ENCODE measurements at places on chromosomes 2 and 18.

DNA sequence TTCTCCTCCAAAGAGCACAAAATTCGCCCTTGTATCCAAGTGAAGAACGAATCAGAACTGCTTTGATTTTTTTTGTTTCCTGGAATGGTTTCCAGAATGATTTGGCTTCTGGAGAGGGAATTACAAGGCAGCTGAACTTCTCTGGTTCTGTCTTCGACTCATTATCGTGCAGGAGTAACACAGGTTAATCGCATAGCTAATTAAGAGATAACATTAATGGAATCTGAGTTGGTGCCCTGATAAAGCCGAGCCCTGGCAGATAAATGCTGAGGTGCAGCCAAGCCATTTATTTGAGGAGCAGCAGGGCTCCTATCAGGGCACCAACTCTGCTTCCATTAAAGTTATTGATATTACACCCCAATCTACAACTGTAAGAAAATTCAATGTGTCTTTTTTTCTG lies 433.7 kb downstream of the ZNF521 start:
- no peak for DNase-seq

GRCh38 chr2:153077311-153077710 lies 358.9 kb downstream of the ARL6IP6 start:
- DNase-seq, result no peak

DNA sequence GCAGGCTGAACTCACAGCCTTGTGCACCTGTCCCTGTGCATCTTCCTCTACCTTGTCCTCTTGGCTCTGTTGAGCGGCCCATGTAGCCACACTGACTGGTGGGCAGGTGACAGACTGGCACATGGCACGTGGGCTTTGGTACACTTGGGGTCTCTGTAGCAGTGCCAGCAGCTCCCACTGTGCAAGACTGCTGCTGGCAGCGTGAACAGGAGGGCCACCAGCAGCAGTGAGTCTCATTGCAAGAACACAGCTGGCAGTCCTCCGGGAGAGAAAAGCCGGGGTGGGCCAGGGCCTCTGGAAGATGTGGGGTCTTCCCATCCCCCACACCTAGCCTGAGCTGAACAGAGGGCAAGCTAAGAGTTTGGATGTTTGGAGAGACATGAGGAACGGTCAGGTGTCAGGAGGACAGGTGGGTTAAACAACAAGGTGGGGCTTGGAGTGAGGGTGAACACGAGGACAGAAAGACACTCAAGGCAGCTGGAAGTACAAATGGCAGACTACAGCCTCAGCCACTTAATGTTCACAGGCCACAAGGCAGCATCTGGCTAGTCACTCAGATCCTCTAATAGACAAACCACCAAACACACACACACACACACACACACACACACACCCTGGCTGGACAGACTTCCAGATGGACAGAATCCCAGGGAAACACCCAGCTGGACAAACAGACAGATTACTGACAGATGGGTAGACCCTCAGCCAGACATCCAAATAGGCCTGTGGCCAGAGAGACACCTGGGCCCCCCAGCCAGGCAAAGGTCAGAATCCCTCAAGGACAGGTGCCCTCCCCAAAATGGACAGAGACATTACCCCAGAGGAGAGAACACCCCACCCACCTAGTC lies 2.3 kb upstream of the PTPN18 start:
- no peak for DNase-seq

GRCh38 chr2:120926463-120927264 lies 191.0 kb downstream of the GLI2 start:
- no peak for DNase-seq

DNA sequence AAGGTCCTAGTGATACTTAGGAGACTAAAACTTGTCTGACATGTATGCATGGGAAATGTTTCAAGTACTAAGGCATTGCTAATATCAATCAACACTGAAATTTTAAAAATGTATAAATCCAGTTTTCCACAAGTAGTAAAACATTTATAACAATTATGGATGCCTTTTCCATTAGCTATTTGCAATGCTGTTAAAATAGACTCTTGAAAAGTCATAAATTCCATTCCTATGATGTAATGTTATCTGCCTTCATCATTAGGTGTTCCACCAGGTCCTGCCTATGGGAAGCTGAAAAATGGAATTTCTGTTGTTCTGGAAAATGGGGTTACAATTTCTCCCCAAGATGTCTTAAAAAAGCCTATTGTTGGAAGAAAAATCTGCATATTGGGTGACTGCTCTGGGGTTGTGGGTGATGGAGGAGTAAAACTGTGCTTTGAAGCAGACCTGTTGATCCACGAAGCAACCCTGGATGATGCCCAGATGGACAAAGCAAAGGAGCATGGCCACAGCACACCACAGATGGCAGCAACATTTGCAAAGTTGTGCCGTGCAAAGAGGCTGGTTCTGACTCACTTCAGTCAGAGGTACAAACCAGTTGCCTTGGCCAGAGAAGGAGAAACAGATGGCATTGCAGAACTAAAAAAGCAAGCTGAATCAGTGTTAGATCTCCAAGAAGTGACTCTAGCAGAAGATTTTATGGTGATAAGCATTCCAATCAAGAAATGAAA lies 18.7 kb downstream of the ELAC1 start:
- DNase-seq, result no peak

- DNase-seq, result no peak
These were observed 65.9 kb downstream of the SOCS6 start for GRCh38 chr18:70354771-70355170.

DNA sequence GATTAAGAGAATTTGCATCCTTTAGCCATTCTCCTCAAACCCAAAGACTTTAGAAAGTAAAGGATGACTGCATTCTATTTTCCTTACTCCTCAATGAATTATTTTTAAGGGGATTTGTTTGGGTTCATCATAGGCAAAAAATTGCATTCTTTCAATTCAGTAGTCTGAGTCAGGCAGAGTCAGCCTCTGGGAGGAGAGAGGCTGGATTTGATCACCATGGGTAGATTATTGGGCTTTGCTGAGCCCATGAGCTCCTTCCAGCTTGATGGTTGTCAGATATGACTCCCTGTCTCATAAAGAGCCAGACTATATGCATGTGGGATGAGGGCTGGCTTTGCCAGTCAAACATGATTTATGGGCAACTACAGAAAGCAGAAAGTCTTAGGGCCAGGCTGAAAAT lies 101.2 kb downstream of the KCNS3 start:
- no peak for DNase-seq

DNA sequence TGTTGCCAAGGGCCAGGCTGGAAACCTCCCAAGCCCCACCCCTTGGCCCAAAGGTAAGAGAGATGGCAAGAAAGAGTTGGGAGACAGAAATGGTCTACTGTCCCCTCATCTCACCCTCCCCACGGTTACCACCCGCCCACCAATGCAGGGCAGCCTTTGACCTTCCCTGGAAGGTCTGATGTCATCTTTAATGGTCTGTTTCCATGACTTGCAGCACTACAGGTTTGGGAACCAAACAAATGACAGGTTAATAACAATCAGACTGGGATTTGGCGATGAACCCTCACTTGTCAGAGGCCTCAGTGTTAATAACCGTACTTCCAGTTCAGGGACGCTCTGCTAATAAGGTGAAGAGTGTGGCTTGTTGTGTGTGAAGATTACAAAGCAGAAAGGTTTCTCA lies 70.4 kb downstream of the MRO start:
- no peak for DNase-seq

- DNase-seq, result no peak
These were observed 9.5 kb downstream of the HJURP start for GRCh38 chr2:233844836-233845235.

GRCh38 chr18:26461405-26461804 lies 86.9 kb downstream of the KCTD1 start:
- DNase-seq, result no peak

DNA sequence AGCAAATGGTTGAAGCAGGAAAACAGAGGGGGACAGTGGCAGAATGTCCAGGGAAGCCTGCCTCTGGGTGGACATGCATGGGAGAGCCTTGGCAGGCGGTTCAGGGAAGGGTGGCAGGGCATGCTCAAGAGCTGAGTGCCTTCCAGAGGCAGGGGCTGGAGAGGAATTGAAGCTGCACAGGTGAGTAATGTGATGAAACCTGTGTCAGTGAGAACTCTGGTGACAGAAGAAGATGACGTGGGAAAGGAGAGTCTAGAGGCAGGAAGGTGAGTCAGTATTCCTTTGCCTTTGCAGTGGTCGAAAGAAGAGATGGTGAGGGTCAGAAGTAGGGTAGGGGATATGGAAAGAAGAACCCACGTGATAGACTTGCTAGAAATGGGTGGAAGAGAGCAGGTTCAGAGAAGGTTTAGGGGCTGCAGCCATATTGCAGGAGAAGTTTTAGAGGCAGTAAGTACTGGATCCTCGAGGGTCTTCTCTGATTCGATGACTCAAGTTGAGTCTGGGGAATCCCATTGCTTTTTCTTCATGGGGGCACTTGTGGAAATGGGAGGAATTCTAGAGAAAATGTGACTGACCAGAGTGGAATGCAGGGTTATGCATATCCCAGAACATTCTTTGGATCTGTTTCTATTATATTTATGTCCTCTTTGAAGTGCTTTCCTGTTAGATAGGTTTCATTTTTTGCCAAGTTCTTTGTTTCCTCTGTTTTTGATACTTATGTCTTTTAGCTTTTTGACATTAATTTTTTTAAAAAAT lies 37.4 kb downstream of the TMEM87B start:
- no peak for DNase-seq

DNA sequence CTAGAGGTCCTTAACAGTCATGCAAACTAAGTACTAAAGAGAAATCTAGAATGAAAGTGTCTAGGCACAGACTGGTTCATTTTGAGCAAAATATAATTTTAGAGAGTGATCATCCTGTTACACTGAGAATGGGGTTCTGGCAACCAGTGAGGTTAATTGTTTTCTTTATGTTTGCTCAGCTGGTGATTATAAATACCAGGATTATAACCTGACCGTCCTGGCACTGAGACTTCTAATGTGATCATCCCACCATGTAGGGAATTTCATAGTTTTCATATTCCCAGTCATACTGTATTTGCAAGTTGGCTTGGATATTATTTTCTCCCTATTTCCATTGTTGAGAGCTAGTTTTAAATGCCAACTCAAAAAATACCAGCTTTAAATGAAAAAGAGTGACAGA lies 852.5 kb upstream of the LRATD1 start:
- no peak for DNase-seq

DNA sequence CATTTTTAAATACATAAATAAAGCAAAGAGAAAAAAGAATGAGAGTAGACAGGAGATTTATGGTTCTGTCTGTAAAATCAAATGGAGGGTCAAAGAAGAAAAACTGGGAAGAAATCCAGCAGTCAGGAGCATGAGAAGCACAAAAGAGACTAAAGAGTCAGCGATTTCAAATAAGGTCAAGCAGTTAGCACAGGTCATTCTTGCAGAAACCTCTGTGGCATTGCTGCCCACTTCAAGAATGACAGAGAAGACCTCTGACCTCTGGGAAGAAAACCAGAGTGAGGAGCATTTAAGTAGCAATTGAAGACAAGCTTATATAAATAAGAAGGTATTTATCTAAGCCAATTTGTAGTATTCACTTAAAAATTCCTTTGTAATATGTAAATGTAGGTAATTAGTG lies 172.0 kb upstream of the SPOPL start:
- DNase-seq, result no peak

GRCh38 chr2:118481299-118481698 lies 366.1 kb downstream of the EN1 start:
- no peak for DNase-seq

- DNase-seq, result no peak
These were observed 438.2 kb downstream of the TSN start for GRCh38 chr2:122193622-122194021.

GRCh38 chr2:149169656-149170055 lies 131.2 kb downstream of the LYPD6B start:
- no peak for DNase-seq

DNA sequence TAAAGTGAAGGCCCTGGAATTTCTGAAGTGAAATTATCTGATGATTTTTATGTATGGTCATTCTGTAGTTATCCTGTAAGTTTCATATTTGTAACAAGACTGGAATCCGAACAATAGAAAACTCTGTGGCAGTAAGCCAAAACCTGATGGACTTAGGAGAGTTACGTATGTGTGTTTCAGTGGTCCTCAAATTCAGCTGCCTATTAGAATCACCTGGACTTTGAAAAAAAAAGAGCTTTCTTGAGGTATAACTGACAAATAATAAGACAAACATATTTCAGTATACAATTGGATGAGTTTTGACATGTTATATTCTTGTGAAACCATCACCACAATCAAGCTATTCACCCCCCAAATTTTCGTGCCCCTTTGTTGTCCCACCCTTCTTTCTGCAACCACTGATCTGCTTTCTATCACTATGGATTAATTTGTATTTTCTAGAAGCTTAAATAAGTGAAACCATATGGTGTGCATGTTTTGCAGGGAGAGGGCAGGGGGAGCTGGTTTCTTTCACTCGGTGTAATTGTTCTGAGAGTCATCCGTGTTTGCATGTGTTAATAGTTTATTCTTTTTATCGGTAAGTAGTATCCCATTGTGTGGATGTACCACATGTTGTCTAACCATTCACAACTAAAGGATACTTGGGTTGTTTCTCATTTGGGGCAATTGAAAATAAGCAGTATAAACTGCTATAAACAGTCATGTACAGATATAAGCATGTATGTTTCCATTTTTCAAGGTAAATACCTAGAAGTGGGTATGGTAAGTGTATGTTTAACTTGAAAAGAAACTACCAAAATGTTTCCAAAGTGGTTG lies 50.2 kb upstream of the EML4 start:
- no peak for DNase-seq

GRCh38 chr2:65471409-65471808 lies 39.0 kb upstream of the SPRED2 start:
- no peak for DNase-seq

DNA sequence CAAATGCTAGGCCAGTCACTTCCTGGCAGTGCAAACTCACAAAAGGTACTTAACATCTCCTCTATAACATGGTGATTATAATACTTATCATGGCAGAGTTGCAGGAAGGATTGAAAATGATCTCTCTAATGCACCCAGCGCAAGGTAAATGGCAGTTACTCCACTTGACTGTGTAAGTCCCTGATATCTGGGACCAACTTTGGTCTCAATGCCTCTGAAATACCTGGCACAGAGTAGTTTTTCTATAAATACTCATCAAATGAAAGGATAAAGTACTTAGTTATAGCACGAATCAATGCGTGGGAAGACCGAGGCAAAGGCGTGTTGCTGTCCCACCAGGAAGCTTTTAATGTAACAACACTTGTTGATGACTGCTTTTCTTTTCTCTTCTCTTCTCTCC lies 24.8 kb downstream of the LRRC30 start:
- no peak for DNase-seq

GRCh38 chr2:216344206-216344949 lies 27.9 kb downstream of the MARCHF4 start:
- DNase-seq, result no peak

GRCh38 chr18:13416208-13416607 lies 197.6 kb downstream of the LDLRAD4 start:
- no peak for DNase-seq

DNA sequence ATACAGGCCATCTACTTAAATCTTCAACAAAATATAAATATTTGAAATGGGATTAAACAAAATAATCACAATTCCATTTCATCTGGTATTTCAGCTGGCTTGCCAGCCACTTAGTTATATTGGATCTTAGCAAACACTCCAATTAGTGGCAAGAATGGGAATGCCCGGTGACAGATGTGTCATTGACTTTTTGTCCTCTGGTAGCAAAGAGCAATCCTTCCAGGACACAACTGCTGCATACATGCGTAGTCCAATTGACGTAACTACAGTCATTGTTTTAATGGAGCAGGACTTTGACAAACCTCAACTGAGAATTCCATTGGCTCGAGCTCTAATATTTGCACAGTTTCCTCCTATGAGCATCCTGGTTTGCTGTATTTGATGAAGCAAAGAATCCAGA lies 69.9 kb downstream of the RNF152 start:
- no peak for DNase-seq

Data from anterior cingulate cortex (tissue), 58 donors.